ENCODE measurements at places on chromosomes 6 and 20.

DNA sequence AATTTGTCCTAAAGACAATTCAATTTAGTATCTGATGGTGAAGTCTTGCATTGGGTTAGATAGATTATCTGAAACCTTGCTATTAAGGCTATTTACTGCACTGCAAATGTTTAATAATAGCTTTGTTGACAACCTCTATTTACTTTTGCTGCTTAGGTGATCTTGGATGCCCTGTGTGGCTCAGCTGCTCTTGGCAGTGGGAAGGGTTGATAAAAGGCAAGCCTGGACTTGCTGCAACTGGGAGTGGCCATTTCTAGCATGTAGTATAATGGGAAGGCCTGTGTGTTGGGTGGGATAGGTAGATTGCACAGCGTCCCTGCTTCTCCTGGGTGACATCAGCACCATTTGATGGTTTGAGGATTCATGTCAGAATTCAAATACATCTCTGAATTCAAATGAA lies 49.1 kb downstream of the ARMC2 start:
- DNase-seq, result peak; percentile 84

DNA sequence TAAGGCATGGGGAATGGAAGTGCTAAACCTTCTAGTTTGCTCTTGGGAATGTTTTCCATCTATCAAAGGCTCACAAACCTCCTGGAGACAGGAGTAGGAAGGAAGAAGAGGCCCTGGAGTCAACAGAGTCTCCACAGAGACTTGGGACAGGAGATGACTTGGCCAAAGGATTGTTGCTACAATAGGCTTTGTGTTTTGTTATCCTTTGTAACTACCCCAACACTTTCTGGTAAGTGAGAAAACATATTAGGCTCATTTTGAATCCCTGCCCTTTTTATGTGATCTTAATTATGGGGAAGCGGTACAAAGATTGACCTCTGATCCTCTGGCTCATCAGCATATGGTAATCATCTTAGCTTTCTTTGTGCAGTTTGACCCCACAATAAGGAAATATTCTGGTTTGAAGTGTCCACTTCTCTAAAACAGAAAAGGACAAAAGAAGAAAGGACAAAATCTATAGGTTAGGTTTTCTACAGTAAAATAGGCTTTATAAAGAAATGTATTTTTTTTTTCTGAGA lies 24.1 kb upstream of the GTF3C6 start:
- DNase-seq, result no peak

GRCh38 chr6:10237298-10238038 lies 177.4 kb downstream of the TFAP2A start:
- peak; percentile 32 for DNase-seq

DNA sequence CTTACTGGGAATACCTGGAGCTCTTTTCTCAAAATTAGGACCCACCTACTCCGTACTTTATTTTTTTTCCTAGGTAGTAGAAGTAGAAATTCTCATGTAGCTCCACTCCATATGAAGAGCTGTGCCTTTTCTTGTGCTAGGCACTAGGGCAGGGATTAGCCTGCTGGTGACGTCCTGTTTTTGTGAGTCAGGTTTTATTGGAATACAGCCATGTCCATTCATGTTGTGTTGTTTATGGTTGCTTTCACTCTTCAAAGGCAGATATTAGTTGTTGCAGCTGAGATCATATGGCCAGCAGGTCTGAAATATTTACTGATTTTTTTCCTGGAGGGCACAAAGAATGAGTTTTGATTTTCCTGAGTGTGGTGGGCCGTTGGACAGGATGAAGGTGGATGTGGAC lies 20.5 kb downstream of the XRN2 start:
- peak; percentile 70 for DNase-seq

- no peak for DNase-seq
Observed at GRCh38 chr6:164612751-164613150, 696.7 kb downstream of the C6orf118 start.

DNA sequence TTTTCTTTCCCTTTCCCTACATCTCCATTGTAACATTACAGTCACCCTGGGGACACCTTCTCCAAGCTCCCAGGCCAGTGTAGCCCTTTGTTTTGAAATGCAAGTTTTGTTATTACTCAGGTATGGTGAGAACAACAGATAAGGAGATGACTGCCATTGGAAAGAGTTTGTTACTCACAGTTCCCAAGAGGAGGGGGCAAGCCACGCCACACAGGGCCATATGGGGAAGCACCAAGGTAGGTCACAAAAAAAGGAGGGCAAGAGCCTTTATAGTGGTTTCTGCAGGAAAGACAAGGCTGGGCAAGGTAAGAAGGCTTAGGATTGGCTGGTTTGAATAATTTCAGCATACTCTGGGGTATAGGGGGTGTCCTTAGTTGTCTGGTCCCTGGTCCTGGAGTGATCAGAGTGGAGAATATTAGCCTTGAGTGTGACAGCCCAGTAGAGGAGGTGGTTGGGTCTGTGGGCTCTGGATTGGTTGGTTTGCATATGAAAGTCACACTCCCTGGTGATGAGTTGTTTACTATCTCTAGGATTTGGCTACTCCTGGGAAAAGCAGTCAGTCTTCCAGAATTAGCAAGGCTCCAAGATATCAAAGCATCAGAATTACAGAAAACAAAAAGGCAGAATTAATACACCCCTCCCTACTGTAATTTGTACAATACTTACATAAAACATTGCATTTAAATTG lies 33.1 kb upstream of the SMLR1 start:
- DNase-seq, result no peak

- DNase-seq, result no peak
Observed at GRCh38 chr6:44999066-44999465, 329.1 kb upstream of the RUNX2 start.

- DNase-seq, result no peak
Observed at GRCh38 chr6:64010010-64010409, 374.4 kb downstream of the PHF3 start.

DNA sequence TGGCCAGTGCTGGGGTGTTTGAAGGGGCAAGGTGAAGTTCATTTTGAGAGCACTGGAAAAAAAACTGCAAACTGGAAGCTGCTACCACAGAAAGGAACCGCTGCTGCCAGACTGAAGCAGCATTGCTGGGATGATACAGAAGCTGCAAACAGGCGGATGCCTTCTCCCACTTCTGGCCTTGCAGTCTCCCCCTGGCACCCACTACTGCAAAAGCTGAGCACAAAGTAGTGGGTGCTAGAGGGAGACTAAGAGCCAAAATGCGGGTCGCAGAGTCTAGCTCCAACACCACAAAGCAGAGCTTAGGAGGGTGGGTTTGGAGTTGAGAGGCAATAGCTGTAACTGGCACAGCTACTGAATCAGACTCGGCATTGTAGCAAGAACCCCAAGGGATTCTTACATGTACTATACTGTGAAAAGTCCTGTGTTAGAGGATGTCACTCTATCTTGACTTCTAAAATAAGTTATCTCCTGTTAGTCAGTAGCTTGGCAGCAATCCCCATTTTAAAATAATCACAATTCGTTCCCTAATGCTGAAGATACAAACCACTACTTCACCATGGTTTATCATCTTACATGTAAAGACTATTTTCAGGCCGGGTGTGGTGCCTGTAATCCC lies 44.0 kb upstream of the COL21A1 start:
- DNase-seq, result no peak

GRCh38 chr6:54587277-54587676 lies 259.3 kb upstream of the FAM83B start:
- DNase-seq, result no peak

DNA sequence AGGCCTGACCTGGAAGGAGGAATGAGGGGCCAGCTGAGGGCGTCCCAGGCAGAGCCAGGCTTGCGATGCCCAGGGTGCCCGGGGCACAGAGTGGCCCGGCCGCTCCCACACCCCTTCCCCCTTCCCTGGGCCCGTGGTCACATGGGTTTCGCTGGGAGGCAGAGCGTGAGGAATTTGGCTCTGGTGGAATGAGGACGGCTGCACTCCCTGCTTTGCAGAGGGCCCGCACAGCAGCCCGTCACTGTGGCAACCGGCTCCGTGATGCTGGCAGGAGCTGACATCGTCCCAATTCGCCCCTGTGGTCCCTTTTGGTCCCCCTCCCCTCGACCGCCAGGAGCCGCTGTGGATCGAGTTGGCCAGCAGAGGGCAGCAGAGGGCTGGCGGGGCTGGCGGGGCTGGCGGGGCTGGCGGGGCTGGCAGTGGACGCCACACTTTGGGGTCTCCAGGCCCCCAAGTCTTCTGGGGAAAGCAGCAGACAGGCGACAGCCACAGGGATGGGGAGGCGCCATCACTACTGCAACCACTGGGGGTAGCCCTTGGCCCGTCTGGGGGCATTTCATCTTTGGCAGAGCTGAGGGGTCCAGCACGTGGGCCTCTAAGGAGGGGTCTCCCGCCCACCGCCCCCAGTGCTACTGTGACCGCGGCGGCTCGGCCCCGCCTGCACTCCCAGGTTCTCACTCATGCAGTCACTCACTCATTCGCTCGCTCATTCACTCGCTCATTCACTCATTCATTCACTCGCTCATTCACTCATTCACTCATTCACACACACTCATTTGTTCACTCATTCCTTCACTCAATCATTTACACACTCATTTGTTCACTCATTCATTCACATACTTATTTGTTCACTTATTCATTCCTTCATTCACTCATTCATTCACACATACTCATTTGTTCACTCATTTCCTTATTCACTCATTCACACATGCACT lies 49.7 kb upstream of the BHLHE23 start:
- DNase-seq, result peak; percentile 46

GRCh38 chr6:142384519-142385254 lies 82.9 kb downstream of the ADGRG6 start:
- no peak for DNase-seq

- no peak for DNase-seq
Observed at GRCh38 chr6:106116125-106116832, 30.1 kb downstream of the PRDM1 start.

DNA sequence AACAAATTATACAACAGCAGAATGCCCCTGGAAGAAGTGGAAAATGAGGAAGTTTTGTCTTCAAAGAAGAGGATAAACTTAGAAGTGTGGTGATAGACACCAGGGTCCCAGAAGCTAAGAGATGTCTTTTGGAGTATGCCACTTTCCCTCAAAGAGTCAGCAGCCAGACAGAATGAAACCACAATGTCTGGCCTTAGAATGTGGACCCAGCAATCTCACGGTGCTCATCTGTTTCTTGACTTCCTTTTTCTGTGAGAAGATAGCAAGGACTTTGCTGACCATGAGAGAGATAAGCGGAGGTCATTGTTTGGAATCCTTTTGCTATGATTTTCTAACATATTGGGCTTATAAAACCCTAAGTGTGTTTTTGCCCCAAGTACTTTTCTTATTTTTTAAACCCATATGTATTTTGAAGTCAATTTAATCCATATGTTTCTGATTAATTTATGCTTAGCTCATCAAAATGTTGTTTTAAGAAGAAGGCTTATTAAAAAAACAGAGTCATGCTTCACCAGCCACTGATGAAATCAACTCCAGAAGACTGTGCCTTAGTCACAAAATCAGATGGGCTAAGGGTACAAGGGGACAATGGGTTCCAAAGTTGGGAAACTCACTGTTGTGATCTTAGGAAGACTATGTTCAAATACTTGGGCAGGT lies 451.2 kb upstream of the JAG1 start:
- DNase-seq, result no peak

GRCh38 chr6:139368661-139369060 lies 5.8 kb downstream of the CITED2 start:
- DNase-seq, result no peak

GRCh38 chr20:45345104-45345936 lies 2.9 kb downstream of the SDC4 start:
- peak; percentile 50 for DNase-seq

- DNase-seq, result no peak
Observed at GRCh38 chr6:80535914-80536565, 429.6 kb downstream of the BCKDHB start.

GRCh38 chr20:10798811-10799210 lies 125.0 kb upstream of the JAG1 start:
- DNase-seq, result no peak

DNA sequence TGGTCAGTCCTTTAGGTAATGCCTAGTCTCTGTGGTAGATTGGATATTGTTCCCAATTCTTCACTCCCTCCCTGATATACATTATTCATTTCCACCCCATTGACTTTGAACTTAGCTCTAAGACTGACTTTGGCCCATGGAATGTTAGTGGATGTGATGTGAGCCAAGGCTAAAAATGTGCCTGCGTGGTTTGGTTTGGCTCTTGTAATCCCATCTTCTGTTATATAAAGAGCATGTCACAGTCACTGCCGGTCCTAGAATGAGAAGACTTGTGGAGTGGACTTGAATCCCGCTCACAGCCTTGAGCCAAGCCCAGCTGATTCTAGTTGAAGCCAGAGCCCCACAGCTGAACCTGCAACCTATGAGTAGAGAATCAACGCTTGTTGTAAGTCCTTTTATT lies 23.6 kb upstream of the DNAAF9 start:
- no peak for DNase-seq

- DNase-seq, result no peak
Observed at GRCh38 chr20:24751551-24751950, 197.5 kb upstream of the CST7 start.

DNA sequence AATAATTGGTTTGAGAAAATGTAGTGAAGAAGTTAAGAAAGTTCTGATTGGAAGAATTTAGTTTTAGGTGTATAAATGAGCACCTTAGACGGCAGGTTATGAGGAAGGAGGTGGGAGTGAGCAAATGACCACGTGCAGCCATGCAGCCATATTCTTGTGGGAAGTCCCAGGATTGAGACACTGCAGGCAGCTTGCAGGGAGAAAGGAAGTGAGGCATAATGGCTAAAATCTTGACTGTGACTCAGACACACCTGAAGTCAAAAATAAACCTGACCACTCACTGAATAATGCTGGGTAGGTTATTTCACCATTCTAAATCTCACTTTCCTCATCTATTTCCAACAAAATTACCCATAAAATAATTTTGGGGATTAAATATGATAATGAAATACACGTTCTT lies 16.6 kb downstream of the DSE start:
- no peak for DNase-seq

- DNase-seq, result no peak
Observed at GRCh38 chr20:25246182-25246999, 1.5 kb upstream of the PYGB start.

GRCh38 chr6:169738976-169739529 lies 12.3 kb downstream of the DYNLT2 start:
- no peak for DNase-seq

DNA sequence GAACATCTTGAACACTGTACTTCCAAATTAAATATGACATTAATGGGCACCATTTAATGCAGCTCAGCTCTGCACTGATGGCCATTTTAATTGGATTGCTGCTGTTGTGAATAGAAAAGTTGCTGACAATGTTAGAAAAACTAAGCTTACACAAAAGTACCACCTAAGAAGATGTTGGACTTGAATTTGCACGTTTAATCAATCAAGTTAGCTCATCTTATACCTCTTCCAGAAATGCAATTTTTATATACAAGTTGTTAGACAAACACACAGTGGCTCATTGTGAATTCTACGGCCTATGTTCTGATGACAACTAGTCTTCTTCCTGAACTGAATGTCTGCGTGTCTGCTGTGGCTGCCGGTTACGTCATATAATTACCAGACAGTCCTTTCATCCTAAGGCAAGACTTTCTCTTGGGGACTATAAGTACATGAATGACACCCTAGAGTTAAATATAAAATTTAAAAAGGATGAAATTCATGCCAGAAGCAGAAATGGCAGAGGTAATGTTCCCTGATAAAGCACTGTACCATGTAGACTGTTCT lies 330.2 kb downstream of the EPM2A start:
- no peak for DNase-seq

- no peak for DNase-seq
Observed at GRCh38 chr6:455835-456234, 64.3 kb downstream of the IRF4 start.
